ENCODE measurements at places on chromosomes 6 and 20.

DNA sequence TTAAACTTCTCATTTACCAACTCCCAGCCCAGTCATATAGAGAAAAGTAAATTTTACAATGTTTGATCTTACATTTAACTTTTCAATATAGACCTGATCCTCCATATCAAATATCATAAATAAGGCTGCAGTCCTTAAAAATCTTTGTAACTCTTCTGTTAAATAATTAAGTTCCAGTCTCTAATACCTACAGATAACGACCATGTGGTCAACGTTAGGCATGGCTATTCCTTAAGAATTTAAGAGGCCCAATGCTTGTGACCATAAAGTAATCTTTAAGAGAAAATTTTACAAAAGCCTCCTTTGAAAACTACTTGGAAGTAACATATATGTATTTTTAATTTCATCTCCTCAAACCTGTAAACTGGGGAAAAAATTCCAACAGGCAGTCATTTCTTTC lies 1.6 kb downstream of the FBXO5 start:
- no peak for DNase-seq

DNA sequence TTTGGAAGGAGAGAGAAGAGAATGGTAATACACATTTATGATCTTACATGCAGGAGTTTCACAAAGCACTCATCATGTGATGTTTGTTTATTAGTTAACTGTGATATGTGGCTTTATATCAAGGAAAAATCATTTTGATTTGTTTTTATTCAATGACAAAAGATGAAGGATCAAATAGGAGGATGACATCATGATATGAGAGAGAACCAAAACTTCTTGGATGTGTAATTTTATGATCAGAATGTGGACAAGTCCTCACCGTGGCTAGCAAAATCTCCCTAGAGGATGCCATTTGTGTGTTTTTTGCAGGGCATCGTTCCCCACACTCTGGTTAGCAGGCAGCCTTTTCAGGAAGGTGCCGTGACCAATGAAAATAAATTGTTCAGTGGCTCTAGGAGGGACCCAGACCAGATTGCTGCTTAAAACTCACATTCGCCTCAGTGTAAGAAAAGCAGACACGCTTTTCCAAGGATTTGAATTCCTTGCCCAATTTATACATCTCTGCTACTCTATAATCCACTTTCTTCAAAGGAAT lies 552.7 kb downstream of the NKAIN2 start:
- no peak for DNase-seq

GRCh38 chr20:1328680-1329330 lies at the start of gene SDCBP2:
Gene SDCBP2, minus strand, starts transcription at chr20:1329139. Its CDS starts 8,723 bp downstream, at chr20:1320416.
- no peak for DNase-seq

- no peak for DNase-seq
Observed at GRCh38 chr20:17710379-17711266, 10.9 kb downstream of the BANF2 start.

DNA sequence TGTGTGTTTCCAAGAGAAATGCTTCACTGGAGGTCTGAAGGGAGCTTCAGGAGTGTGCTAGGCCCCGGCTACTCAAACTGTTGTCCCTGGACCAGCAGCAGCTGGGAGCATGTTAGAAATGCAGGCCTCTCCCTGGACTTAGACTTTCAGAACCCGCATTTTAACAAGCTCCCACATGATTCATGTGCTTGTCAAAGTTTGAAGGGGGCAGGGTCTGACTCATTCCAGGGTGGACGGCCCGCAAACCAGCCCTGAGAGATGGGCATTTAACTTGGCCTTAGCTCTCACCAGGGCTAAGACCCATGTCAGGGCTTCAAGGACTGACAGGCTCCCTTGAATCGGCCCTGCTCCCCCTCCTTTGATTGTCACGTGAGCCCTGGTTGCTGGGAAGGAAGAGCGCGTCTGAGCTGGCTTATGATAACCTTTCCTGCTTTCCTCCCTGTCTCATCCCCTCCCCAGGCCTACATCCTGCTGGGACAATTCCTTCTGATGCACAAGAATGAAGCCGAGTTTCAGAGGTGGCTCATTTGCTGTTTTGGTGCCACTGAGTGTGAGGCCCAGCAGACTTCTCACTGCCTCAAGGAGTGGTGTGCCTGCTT lies 35.5 kb downstream of the BANF2 start:
- no peak for DNase-seq

DNA sequence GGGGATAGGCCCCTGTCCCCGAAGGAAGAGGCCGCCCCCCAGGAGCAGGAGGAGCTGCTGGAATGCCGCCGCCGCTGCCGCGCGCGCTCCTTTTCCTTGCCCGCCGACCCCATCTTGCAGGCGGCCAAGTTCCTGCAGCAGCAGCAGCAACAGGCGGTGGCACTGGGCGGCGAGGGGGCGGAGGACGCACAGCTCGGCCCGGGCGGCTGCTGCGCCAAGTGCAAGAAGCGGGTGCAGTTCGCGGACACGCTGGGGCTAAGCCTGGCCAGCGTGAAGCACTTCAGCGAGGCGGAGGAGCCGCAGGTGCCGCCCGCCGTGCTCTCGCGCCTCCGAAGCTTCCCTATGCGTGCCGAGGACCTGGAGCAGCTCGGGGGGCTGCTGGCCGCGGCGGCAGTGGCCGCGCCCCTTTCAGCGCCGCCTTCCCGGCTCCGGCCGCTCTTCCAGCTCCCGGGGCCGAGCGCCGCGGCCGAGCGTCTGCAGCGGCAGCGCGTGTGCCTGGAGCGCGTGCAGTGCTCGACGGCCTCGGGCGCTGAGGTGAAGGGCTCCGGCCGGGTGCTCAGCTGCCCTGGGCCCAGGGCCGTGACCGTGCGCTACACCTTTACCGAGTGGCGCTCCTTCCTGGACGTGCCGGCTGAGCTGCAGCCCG lies 630 bp downstream of the PPP1R3G start:
- peak; percentile 69 for DNase-seq

- no peak for DNase-seq
Observed at GRCh38 chr6:6986344-6986743, 121.4 kb upstream of the RREB1 start.

DNA sequence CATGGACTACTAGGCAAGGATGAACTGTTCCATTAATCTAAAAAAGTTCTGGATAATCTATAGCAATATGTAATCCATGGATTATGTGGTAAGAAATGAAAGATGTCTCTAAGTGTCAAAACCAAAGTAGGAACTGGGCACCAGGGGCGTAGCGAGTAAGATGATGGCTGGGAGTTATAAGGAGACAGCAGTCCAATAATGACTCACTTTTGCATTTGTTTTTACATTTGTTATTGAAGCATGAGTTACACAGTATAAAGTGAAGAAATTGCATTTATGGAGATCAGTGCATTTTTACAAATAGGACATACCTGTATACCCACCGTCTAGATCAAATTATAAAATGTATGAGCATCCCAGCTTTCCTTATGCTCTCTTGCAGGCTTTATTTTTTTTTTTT lies 878.5 kb upstream of the MAP3K7 start:
- DNase-seq = no peak

DNA sequence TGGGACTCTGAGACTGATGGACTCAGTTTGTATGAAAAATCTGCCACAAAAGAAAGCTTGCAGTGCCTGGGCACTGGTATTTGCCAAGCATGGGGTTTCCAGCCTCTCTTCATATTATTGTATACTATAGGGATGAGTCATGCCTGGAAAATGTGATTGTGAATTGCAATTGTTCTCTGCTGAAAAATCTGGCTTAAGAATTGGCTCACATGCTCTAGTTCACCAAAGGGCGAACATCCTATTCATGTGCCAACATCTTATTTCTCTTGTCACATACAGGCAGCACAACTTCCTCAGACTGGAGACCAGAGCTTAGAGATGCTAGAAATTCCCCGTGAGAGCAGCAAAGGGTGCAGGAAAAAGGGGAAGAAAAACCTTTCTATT lies 103.6 kb upstream of the KCNK16 start:
- DNase-seq = peak; percentile 25

GRCh38 chr6:111642463-111643158 lies 36.9 kb upstream of the TRAF3IP2 start:
- peak; percentile 68 for DNase-seq

Data from iPS-NIHi11 (cell line).